H7 (cell line): ENCODE measurements at places on chromosomes 4 and X.

- DNase-seq, result no peak
These were observed 192.2 kb upstream of the ITM2A start for GRCh38 chrX:79559290-79559689.

DNA sequence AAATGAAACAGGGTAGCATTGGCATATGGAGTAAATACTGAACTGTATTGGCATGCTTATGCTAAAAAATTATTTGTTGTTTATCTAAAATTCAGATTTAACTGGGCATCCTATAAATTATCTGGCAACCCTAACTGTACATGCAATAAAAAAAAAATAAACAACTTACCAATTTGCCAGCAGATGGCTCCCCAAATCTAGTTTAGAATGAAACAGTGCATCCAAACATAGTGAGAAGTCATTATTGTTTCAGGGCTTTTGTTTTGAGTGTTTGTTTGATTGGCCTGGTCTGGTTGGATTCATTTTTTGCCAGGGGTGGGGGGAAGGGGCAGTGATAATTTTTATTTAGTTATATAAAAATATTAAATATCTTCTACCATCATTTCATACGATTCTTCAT is 12.8 kb upstream of the NSUN7 start:
- peak; percentile 19 for DNase-seq

DNA sequence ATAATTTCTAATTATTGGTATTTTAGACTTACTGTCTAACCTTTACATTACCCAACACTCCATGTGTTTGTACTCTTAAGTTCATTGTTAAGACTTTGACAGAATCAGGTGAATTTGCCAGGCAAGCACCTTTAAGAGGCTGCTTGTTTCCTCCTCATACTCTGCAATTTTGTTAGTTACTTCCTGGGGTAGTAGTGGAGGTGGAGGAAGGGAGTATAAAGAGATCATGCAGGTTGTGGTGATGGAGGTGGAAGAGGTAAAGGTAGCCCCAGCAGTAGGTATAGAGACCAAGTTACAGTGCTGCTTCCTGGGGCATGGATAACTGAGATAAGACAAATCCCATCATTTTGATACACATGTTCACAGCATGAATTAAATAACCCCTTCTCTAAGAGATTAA is 6.7 kb downstream of the WDR44 start:
- DNase-seq, result no peak

GRCh38 chr4:55158957-55159356 is 33.6 kb upstream of the KDR start:
- DNase-seq, result no peak

DNA sequence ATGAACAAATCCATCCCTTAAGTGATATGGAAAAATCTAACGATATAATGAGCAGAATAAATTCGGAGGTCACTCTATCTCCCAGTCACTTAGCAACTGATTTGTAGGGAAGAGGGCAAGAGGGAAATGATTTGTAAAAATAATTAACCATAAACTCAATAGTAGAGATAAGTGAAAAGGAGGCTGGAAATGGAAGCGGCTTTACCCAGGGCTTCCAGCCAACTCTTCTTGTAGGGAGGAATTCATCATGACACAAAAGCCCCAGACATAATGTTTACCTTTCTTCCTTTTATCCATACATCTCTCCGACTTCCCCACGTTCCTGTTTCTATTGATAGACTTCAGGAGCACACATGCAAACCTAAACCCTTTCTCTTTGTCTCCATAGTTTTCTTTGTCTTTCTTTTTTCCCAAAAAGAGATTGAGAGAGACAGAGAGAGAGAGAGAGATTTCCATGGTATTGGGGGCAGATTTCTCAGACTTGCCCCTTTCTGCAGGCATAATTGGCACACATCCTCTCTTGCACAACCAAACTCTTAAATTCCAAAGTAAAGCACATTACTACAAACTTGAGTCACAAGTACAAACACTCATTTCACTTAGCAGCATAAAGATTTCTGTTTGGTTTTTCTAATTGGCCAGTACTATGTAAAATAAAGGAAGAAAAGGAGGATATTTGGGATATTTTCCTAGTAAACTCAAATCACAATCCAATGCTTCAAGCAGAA is 140.9 kb downstream of the MAPK10 start:
- DNase-seq, result no peak

DNA sequence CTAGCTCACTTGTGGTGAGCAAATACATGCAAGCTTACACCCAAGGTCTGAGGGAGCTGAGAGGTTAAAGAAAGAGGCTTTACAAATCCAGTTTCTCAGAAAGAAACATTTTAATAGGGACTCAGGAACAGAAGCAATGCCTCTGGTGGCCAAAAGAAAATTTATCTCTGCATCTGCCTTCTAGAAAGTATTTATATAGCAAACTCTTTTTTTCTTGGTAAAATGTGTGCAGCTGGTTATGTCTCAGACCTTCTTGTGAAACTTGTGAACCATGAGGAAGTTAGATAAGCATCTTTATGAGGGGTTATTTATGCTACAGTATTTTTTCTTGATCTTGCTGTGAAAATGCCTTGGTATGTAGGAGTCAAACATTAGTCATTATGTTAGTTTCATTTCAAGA is 48.5 kb upstream of the CYSLTR1 start:
- no peak for DNase-seq
